Omental fat pad (tissue), 4 donors: ENCODE measurements at places on chromosomes 12 and 14.

- no peak for DNase-seq
These were observed 215.6 kb upstream of the DDHD1 start for GRCh38 chr14:53368711-53369201.

GRCh38 chr14:39175445-39176262 is 600 bp downstream of the PNN start:
- peak; percentile 30 for DNase-seq

GRCh38 chr14:53954551-53955228 is 1.9 kb downstream of the BMP4 start:
- DNase-seq = no peak

- DNase-seq = no peak
These were observed 19.8 kb downstream of the KRT80 start for GRCh38 chr12:52171950-52172512.

DNA sequence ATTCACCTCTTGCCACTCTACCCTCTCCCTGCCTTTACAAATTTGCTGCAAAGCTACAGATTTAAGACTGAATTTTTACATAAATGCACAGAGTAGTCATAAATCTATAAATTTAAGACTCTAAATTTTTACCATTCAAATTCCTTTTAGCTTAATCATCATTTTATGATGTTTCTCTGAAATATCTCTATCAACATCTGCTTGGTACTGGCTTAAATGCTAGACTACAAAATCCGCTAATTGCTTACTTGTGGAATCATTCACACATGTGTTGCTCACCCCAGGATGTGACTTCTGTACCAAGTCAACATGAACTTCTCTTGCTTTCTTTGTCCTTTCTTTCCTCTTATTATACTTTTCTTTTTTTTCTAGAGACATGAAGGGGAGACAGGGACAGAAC is 109.2 kb downstream of the GALC start:
- no peak for DNase-seq

DNA sequence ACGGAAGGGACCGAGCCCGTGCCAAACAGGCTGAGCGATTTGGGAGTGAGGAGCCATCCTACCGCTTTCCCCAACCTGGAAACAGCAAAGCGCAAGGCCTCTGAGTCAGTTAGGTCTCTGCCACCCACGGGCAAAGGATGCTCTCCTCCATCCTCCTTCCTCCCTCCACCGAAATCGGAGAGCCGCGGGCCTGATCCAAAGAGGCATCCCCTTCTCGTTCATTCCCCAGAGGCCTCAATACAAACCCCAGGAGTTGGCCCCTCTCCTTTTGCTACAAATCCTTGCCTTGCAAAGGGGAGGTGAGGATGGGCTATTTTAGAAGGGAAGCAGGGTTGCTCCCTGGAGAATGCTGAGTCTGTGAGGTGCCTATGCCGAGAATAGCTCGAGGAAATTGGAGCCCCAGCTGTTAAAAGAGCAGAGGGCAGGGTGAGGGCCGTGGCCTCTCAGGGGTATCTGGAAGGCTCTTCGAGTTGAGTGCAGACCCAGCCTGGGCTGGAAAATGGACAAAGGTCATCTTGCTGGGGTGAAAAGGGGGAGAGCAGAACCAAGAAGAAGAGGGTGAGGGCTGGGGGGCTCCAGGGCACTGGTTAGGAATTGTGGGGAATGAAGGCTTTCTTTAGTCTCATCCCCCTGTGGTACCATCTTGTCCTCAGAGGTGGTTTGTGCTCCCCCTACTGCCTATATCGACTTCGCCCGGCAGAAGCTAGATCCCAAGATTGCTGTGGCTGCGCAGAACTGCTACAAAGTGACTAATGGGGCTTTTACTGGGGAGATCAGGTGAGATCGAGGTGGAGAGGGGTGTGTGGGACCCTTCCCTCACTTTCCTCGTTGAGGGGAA is 1.1 kb downstream of the TPI1 start:
- DNase-seq = no peak

GRCh38 chr12:40104461-40105264 is 1.2 kb downstream of the SLC2A13 start:
- DNase-seq = no peak

DNA sequence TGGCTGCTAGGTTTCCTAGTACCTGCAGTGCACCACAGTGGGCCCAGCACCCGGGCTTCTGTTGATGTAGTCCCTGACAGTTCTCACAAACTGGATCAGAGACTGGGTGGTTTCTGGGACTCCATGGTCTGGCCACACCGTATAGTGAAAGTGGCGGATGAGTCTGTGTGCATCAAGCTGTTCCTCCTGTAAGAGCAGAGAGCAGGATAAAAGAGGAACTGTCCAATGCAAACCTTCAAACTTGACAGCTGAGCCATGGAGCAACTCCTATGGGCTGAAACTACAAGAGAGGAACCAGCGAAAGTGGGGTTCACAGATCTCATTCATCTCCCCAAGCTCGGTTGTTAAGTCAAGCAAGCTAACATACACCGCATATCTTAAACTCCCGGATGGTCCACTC is 102.8 kb downstream of the PTPRB start:
- DNase-seq = no peak

DNA sequence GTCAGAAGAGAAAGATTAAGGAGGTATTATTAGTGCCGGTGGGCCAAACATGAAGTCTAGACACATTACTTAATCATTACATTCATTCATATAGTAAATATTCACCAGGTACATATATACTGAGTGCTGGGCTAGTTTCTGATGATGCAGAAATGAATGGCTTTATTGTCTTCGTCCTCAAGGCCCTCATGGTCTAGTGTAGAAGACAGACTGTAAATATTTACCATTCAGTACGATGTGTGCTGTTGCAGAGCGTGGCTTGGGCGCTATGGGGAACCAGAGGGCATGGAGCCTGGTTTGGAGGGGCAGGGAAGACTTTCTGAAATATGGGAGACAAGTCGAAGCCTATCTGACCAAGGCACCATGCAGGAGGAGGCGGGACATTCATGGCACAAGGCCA is 37.0 kb upstream of the TCL1B start:
- no peak for DNase-seq

GRCh38 chr12:5236022-5236640 is 192.5 kb downstream of the KCNA5 start:
- DNase-seq = no peak

- no peak for DNase-seq
These were observed 1.3 kb downstream of the BDKRB2 start for GRCh38 chr14:96205978-96206360.

- DNase-seq = no peak
These were observed 588.2 kb downstream of the NRXN3 start for GRCh38 chr14:78758333-78758732.

GRCh38 chr12:46224386-46224785 is 44.5 kb downstream of the SLC38A1 start:
- no peak for DNase-seq

DNA sequence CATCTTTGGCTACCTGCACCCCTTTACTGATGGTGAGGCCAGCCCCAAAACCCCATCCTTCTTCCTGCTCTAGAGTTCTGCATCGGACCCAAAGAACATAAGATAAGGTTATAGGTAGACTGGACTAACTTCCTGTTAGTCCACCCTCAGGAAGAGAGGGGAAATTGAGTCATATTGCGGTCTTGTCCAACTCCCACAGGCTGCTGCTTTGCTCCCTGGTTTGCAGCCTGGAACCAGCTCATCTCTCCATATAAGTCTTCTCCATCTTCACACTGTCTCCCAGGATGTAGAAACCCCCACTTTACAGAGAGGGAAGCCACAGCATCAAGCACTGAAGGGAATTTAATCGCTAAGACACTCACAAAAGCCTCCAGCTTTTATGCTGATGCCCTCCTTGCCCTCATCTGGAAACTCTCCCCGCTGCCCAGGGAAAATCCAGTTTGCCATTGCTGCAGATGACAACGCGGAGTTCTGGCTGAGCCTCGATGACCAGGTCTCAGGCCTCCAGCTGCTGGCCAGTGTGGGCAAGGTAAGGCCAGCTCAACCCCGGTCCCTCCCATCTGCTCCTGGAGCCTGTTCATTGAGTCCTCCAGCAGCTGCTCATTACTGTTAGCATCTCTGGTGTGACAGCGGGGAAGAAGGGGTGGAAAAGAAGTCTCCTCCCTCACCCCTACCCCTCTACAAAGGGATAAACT is 85.3 kb downstream of the B4GALNT3 start:
- no peak for DNase-seq

GRCh38 chr14:97970222-97970621 is 1173.0 kb downstream of the VRK1 start:
- no peak for DNase-seq

- DNase-seq = no peak
These were observed 707.5 kb downstream of the BCL11B start for GRCh38 chr14:98564541-98564940.

GRCh38 chr12:124179936-124180607 is 114.8 kb upstream of the RFLNA start:
- no peak for DNase-seq

DNA sequence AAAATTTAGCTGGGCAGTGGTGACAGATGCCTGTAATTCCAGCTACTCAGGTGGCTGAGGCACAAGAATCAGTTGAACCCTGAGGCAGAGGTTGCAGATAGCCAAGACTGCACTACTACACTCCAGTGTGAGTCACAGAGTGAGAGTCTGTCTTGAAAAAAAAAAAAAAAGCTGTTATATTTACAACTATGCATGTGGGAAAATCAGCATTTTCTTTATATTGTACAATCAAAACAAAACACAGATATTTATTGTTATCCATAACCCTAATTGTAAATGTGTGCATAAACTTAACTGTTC is 12.5 kb downstream of the C1R start:
- no peak for DNase-seq

GRCh38 chr14:75222208-75222701 is 45.8 kb upstream of the TMED10 start:
- no peak for DNase-seq

DNA sequence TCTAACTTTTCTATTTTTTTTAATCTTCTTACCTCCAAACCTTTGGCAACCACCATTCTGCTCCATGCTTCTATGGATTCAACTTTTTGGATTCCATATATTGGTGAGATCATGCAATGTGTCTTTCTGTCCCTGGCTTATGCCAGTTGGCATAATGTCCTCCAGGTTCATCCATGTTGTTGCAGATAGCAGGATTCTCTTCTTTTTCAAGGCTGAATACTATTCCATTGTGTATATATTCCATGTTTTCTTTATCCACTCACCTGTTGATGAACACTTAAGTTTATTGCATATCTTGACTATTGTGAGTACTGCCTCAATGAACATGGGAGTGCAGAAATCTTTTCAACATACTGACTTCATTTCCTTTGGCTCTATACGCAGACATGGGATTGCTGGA is 21.2 kb upstream of the SLC38A4 start:
- DNase-seq = no peak

DNA sequence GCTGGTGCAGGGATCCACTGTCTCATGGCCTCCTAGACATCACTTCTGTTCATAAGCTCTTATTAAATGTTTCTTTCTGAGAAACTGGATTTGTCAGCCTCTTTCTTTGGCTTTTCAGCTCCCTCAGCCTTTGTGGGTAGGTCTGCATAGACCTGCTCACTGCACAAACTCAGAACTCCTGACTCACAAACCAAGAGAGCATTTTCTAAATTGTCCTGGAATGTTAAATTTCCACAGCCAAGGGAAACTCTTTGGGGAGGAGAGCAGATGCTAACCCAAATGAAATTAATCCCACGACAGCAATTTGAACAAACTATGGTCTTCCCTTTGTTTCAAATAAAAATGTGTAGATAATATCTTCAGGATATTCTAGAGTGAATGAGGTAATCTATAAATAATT is 19.5 kb upstream of the CERS5 start:
- DNase-seq = no peak

DNA sequence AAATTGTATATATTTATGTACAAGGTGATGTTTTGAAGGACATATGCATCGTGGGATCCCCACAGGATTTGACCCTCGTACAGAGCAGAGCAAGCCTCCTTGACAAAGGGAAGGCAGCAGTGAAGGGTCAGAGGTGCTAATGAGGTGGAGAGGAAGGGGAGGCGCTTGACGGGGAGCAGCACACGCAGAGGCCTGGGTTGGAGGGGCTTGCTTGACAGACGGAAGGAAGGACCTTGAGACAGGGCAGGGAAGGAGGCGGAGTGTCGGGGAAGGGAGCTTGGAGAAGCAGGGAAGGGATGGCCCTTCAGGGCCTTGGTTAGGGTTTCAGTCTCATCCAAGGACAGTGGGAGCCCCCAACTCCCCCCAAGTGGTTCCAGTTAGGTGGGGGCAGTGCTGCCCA is 52.6 kb downstream of the ZNF664 start:
- DNase-seq = no peak

GRCh38 chr14:66572826-66573225 is 64.9 kb downstream of the GPHN start:
- no peak for DNase-seq

DNA sequence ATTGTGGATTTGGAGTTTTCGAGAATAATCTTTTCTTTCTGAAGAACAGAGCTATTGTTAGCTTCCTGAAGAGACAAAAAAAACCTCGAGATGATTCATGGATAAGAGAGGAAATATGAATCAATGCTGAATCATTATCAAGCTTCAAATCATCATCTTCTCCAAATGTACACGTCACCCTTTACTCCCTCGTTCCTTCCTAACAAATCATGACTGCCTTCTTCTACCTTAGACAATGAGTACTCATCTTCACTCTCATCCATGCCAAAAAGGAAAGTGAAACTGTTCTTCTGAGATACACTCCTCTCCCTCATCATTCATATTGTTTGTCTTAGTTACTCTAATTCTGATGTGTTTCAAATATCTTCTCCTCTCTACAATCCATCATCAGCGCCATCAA is 1115.8 kb upstream of the ATXN7L3B start:
- DNase-seq = no peak

GRCh38 chr12:94689002-94689645 is 38.8 kb upstream of the TMCC3 start:
- DNase-seq = no peak

DNA sequence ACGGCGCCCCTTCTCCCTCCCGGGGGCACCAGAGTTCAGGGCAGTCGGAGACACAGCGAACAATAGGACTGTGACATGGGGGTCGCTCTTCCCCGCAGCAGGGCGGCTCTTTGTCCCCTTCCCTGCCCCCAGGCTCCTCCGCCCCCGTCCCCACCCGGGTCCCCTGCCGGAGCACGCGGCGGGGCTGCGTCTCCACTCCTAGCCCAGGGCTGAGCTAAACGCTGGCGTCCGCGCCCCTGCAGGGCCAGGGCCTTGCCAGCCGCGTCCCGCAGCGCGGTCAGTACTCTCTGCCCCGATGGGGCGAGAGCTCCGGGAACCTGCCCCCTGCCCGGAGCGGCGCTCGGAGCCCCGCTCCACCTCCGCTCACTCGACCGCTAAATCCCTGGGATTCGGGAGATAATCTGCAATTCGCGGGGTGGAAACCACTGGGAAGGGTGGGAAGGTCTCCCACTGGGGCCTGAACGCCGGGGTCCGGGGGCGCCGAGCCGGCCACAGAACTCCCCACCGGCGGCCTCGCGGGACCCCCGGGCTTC is 825 bp upstream of the CCDC85C start:
- no peak for DNase-seq

- DNase-seq = no peak
These were observed 10.0 kb downstream of the BHLHE41 start for GRCh38 chr12:26114720-26115401.
